ENCODE measurements at places on chromosomes 2 and 18.

DNA sequence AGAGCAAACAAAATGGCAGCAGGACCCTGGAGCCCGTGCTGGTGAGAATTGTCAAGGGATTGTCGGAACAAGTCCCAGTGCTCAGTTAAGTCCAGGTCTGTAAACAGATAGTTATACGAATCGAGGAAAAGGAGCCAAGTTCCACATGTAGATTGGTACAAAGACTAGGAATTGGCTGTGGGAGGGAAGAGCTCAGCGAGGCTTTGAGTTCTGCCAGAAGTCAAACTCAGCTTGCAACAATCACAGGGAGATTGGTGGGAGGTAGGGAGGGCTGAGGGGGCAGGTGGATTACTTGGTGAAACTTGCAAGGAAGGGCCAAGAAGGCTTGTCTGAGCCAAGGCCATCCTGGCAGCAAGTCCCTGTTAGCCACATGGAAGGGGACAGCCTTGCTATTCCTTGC, 217.8 kb upstream of the ARL4C start:
- no peak for DNase-seq

GRCh38 chr2:25740810-25741381, 67.5 kb upstream of the DTNB start:
- no peak for DNase-seq

GRCh38 chr2:120793682-120794403, 58.2 kb downstream of the GLI2 start:
- DNase-seq = no peak

DNA sequence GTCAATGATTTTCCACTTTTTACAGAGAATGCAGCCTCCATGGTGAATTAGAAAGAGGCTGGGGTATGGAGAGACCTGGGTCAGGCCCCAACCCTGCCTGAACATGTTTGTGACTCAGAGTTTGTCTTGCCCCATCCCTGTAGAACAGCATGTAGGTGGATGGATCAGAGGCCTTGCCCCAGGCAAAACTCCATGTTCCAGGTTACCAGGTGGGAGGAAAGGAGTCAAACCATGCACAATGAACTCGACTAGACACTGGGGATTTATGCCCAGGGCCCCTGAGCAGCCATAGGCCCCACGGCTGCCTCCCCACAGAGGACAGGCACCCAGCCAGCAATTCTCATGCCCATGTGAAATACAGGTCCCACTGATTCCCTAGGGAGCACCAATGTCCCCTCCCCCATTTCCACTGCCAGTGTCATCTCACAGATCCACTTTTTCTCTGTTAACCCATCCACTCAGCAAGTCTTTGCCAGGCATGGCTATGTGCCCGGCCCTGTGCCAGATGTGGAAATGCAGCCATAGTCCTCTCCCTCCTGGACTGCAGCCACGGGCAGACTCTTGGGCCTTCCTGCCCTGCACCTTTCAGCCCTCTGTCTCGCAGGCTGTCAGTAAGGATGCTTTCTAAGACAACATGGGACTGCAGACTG, 737.8 kb upstream of the HS6ST1 start:
- no peak for DNase-seq

GRCh38 chr2:107336526-107336925, 450.6 kb upstream of the ST6GAL2 start:
- DNase-seq = no peak

All from cortex of kidney (tissue), 1 donor.